Kidney epithelial cell (primary cell): ENCODE measurements at places on chromosomes 2 and 18.

DNA sequence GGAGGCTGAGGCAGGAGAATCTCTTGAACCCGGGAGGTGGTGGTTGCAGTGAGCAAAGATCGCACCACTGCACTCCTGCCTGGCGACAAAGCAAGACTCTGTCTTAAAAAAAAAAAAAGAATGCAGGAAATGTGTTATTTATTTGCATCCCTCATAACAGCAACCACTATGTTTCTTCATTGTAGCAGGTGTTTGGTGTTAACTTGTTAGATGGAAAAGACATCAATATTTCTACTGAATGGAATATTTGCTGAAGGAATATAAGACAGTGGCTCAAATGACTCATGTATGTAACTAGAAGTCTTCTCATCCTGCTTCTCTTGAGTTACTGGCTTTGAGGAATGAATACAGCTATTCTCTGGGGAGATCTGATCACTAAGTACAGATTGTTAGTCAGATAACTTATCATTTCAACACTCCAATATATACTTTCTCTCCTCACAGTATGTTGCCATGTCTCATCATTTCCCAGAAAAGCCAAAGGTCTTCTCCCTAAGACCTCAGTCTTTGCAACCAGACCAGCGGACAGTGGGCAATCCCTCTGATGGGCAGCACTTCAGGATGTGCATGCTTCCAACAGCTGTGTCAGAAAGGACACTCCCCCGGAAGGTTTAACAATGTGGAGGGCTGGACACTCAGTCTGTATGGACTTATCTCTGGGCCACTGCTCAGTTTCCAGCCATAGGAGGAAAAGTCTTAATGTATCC, 104.4 kb upstream of the STK17B start:
- no peak for DNase-seq

DNA sequence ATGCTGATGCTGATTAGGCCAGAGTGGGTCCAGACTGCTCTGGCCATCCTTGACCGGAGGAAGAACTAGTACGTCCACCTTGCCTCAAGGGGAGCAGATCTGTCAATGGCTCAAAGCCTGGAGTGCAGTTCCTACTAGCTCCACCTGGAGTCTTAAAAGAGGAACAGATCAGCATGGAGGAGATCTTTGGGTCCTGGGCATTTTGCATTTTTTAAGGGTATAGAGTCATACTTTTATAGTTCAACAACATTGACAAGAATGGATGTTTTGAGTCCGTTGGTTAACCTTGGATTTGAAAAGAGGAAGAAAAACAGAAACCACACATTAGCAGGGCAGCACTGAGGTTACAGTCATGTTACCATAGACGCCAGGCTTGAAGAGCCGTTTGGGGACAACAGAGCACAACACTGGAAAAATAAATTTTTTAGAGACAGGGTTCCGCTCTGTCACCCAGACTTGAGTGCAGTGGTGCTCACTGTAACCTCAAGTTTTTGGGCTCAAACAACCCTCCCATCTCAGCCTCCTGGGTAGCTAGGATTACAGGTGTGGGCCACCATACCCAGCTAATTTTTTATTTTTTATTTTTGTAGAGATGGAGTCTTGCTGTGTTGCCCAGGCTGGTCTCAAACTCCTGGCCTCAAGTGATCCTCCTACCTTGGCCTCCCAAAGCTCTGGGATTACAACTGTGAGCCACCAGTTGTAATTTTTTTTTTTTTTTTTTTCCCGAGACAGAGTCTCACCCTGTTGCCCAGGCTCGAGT, 78.5 kb downstream of the PRKCE start:
- DNase-seq = no peak

DNA sequence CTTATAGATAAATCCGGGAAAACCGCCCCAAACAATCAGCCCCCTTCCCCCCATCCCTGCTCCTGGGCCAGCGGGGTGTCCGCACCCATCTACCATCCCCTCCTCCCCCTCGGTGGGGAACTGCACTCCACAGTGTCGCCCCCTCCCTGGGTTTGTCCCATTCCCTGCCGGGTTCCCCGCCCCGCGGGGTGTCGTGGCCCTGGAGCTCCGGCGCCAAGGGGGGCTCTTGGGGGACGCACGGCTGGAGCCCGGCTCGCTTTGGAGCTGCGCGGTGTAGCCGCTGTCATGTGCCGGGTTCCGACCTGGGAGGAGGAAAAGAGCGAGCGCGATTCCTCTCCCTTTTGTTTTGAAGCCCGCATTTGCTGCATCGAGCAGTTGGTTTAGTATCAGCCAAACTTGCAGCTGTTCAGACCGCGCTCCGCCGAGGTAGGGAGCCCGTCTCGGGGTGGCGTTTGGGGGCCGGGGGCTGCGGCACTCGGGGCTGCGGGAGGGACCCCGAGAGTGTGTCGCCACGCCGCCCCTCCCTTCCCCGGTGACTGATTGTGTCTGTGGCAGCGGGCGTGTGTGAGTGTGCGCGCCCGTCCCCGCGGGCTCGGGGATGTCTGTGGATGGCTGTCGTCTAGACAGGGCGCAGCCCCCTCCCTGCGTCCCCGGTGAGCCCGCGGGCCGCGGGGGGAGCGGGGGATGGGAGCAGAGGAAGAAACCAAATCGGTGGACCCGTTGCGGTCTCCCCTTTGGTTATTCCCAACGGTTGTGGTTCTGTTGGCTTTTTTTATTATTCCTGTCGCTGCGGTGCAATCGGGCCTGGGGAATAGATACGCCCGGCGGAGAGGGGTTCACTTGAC, 797 bp downstream of the CTIF start:
- DNase-seq = no peak

GRCh38 chr2:47054868-47055267, 100.2 kb downstream of the STPG4 start:
- DNase-seq = no peak

DNA sequence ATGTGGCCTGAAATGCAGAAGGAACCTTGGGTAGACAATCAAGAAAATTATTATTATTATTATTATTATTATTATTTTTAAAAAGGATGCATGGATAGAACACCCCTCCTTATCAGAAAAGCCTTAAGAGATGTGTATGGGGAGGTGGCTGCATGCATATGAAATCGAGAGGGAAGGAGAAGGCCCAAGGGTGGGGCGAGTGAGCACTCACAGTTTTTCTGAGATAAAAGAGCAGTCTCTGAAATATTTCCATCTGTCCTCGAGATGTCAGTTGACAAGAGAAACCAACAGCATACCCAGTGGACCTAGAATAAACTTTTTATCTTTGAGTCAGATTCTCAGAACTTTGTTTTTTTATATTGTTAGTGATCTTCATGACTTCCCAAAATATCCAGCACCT, 282.9 kb downstream of the GPD2 start:
- no peak for DNase-seq

DNA sequence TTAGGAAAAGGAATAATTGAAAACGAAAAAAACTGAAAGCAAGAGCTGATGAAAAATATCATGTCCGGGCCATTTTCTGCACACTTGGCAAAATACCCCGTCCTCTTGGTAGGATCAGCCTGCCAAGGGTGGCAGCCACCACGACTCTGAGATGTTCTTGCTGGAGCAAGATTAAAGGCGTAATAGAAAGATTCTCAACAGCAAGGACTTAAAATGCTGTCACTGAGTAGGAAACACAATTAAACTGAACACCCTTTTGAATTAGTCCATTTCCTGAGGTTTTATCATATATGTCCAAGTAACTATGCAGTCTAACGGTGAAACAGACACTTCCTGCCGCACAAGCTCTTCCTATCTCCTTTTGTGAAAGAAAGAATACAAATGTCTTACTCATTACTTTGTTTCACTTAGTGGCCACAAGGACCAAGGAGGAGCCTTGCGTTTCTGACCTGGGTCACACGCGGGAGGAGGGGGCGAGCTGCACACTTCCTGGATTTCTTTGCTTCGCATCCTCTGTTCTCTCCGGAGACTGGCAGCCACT, 222.7 kb downstream of the PIEZO2 start:
- DNase-seq = no peak
